ENCODE measurements at places on chromosomes 12 and 14.
A peak's percentile ranks its signal among the peaks of the same experiment; 100 is the strongest.

DNA sequence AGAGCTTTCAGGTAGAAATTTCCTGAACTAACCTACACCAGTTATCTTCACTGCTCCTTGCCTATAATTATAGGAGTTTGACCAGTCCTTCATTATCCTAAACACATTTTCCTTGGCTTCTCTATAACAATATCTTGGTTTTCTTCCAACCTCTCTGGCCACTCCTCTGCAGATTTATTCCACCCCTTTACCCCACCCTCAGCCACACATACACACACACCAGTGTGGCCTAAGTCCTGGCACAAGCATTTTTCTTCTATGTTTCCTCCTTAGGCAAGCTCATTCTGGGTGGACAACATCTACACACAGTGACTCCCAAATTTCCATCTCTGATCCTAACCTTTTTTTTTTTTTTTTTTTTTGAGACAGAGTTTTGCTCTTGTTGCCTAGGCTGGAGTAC, 25.1 kb downstream of the CDK17 start:
- no peak for DNase-seq

- DNase-seq, result no peak
Observed at GRCh38 chr12:46300910-46301309, 32.1 kb upstream of the SLC38A1 start.

DNA sequence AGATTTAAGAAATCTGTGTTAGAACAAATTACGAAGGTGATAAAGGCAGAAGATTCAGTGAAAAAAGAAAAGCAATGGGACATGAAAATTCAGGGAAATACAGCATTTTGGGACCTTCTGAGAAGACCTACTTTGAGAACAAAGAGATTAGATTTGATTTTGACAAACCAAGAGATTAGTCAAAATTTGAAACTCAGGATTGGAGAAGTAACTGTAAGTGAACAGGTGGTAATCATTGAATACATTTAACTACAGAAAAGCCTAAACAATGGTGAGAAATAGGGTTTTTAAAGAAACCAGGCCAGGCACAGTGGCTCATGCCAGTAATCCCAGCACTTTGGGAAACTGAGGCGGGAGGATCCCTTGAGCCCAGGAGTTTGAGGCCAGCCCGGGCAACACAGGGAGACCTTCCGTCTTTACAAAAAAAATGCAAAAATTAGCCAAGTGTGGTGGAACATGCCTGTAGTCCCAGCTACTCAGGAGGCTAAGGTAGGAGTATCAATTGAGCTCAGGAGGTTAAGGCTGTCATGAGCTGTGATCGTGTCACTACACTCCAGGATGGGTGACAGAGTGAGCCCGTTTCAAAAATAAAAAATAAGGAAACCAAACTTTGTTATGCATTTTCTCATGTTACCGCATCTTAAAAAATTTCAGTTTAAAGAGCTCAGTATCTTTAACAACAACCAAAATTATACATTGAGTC, 8.9 kb upstream of the SAV1 start:
- no peak for DNase-seq

DNA sequence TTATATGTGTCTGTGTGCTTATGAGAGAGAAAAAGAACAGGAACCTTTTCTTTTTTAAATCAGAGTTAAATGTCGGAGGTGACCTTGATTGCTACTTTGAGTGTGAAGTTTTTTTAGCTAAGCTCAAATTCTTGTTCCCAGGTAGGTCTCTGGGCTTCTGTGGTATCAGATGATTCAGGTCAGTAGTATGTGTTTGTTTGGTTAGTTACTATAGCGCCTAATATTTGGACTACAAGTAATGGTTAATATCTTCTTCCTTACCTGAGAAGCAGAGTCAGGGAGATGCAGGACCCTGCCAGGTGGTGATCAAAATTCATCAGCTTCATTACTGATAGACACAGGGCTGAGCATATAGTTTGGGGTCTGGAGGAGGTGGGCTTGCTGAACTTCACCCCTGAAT, 30.8 kb downstream of the ADCK1 start:
- peak; percentile 49 for DNase-seq

Measured in renal cortical epithelial cell (primary cell).